Stimulated activated CD8-positive, alpha-beta memory T cell treated with anti-CD3 and anti-CD28 coated beads, Interleukin-7, amount 100 ng/mL, for 1 hour (primary cell): ENCODE measurements at places on chromosomes 2 and 18.

GRCh38 chr2:109481599-109481998 is 132.2 kb downstream of the SEPTIN10 start:
- DNase-seq, result no peak

DNA sequence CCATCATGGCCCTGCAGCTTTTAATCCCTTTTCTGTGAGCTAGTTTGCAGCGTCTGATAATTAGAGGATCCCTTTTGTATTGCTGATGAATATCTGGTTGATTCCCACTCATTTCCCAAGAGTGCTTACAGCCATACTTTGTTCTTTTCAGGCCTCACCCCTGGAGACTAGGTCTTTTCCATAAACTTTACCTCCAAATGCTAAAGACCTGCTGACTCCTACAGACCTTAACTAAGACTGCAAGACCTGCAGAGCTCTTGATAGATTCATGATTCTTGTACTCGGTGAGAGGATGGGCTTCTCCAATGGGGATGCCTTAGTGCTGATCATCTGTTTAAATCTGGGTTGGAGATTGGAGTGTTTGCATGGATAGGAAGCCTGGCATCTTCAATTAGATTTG is 33.1 kb upstream of the DYNAP start:
- no peak for DNase-seq

- DNase-seq, result no peak
Observed at GRCh38 chr2:28360718-28361293, 31.9 kb upstream of the FOSL2 start.

GRCh38 chr18:7596147-7596546 is 29.0 kb downstream of the PTPRM start:
- DNase-seq, result no peak

GRCh38 chr18:7878265-7879211 is 311.4 kb downstream of the PTPRM start:
- DNase-seq, result no peak

- DNase-seq, result no peak
Observed at GRCh38 chr2:187543488-187543887, 10.7 kb downstream of the TFPI start.

GRCh38 chr2:105385731-105386540 is 12.9 kb downstream of the FHL2 start:
- no peak for DNase-seq

DNA sequence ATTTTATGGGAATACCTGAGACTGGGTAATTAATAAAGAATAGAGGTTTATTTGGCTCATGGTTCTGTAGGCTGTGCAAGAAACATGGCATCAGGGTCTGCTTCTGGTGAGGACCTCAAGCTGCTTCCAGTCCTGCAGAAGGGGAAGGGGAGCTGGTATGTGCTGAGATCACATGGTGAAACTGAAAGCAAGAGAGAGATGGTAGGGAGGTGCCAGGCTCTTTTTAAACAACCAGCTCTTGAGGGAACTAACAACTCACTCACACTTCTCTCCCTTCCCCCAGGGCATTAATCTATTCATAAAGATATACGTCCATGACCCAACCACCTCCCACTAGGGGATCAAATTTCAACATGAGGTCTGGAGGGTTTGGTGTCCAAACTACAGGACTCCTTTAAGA is 40.1 kb downstream of the AGPS start:
- DNase-seq, result no peak

DNA sequence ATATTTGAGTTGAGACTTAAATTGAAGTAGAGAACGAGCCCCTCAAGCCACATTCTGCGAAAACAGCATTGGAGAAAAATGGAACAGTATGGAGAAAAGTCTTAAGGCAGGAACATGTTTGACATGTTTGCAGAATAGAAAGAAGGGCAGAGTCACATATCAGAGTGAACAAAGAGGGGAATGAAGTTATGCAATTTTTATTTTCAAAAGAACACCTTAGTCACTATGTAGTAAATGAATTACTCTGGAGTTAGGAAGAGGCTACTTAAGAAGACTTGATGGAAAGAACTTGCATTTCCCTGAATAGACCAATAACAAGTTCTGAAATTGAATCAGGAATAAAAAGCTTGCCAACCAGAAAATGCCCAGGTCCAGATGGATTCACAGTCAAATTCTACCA is 391.4 kb upstream of the CDH19 start:
- no peak for DNase-seq

DNA sequence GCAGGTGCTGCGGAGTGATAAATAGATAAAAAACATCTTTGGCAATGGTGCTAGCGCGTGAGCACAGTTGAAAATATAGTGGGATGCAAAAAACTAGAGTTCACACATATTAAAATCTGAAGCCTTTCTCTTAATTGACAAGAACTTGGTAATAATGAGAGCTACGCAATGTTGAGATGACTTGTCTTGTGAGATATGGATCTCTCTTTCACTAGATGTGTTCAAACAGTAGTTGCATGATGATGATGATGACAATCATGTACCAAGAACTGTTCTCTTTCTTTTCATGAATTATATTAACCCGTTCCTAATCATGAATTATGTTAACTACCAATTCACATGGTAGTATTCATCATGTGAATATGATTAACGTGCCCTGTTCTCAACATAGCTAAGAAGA is 81.1 kb downstream of the DYNAP start:
- no peak for DNase-seq

DNA sequence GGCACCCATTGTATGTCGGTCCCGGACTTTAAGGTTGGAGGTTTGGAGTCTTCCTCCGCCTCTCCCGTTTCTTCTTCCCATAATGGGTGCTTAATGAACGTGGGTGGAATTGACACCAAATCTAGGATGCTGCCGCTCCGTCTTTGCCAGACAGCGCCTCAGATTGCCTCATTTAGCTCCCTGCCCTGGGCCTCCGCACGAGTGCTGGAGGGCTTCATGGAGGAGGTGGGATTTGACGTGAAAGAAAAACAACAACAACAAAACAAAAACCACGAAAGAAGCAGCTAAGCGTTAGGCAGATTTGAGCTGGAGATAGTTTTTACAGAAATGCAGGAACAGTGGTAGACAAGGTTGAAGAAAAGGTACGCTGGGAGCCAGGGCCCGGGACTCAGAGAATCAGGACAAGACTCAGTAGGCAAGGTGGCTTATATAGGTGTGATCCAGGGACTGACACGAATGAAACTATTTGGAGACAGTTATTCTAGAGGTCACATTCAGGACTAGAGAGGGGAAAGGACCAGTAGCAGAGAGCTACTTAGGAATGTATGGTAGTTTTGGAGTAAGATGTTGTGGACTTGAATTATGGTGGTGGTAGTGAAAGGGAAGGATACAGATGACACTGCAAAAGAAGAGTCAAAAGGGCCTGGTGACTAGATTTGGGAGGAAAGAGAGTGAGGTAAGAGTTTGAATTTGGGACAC is 605 bp downstream of the ZNF2 start:
- DNase-seq, result no peak

- DNase-seq, result no peak
Observed at GRCh38 chr2:190653931-190654330, 5.0 kb downstream of the NAB1 start.

GRCh38 chr2:74712223-74713053 is 58.4 kb downstream of the SEMA4F start:
- DNase-seq, result no peak

- no peak for DNase-seq
Observed at GRCh38 chr2:119010336-119010735, 68.3 kb downstream of the MARCO start.

DNA sequence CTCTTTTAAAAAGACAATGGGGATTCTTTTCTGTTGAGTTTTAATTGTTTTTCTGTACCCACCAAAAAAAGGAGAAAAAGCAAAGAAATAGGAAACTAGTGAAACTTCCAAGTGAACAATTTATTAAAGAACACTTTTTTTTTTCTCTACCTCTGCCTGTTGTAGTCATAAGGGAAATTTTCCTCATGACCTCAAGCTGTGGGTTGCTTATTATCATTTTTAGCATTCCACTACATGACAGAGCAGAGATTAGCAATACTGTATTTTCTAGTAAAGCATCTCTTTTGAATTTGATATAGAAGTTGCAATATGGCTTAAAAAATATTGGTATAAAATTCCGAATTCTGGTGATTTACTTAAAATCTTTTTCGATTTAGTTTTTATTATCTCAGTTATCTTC is 87.9 kb upstream of the LRRTM1 start:
- no peak for DNase-seq

GRCh38 chr2:23283653-23284052 is 101.3 kb upstream of the KLHL29 start:
- DNase-seq, result no peak

GRCh38 chr2:154240921-154241379 is 369.2 kb downstream of the GALNT13 start:
- no peak for DNase-seq
